ENCODE measurements at places on chromosomes 16 and 17.

GRCh38 chr17:40526668-40527067 is 25.2 kb upstream of the TNS4 start:
- no peak for DNase-seq

DNA sequence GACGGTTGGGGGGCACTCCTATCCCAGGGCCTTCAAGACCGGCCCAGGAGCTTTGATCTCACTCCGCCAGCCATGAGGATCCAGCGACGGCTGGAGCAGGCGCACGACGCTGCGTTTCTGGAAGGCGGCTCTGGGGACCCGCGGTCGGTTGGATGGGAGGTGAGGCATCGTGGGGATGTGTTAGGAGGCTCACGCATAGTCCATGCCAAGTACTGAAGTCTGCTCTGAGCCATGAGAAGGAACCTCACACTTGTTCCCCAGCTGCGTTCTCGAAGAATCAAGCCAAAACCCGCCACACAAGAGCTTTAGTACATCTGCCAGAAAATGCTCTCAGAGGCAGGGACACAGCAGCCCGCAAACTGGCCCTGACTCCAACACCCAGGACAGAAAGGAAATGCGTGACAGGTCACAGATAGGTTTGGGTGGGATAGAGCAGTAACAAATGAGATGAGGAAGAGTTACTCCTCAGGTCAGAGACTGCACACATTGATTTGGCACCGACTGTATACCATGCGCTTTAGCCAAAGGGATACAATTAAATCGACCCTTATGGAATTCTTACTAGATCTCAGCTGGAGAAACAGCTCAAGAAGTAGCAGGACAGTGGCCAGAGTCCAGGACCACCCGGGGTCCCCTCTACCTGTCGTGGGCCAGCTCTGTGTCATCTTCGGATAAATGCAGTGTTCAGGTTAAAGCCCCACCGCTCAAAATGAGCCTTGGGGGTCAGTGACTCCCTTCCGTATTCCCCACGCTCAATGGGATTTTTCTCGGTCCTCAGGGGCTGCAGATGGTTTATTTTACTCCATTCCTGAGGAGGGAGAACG is 6.7 kb upstream of the GSG1L start:
- DNase-seq, result no peak

DNA sequence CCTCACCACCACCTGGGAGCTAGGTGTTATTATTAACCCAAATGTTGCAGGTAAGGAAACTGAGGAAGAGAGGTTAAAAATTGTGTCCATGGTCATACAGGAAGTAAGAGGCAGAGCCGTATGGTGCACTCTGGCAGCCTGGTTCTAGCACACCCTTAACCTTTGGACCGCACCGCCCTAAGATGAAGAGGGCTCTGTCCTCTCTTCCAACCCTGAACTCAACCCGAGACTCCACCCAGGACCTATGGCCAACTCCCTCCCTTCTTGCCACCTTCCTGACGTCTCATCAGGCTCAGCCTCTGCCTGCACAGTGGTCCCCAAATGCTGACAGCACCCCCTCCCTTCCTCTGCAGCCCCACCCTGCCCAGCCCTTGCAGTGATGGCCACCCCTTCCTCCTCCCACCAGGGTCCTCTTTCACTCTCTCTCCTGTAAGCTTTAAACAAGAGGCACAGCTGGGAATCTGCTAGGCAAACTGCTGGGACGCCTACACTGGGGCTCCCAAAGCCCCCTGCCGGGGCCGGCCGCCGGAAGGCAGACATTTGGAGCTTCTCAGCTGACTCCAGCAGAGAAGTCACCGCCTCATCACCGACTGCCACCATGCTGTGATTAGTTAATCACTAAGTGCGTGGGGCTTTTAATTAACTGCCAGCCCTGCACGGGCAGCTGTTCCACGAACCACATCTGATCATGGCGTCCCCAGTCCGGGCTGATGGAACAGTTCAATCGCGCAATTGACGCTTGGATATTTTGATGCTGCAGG is 16.7 kb upstream of the C16orf78 start:
- DNase-seq, result no peak

DNA sequence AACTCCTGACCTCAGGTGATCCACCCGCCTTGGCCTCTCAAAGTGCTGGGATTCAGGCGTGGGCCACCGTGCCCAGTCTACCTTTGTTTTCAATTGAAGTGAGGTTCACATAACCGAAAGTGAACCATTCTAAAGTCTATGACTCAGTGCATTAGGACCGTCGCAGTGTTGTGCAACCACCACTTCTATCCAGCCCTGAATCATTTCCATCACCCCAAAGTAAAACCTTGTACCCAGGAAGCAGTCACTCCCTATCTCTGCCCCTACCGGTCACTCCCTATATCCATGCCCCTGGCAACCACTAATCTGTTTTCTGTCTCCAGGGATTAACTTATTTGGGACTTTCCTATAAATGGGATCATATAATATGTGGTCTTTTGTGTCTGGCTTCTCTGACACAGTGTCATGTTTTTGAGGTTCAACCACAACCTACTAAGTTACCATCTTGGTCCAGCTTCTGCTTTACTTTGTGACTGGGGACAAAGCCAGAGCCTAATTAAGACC is 28.3 kb upstream of the CDC42EP4 start:
- no peak for DNase-seq

GRCh38 chr16:63938661-63939060 is 1183.2 kb downstream of the CDH11 start:
- no peak for DNase-seq
